ENCODE measurements at places on chromosomes 12 and 14.
A peak's percentile ranks its signal among the peaks of the same experiment; 100 is the strongest.

DNA sequence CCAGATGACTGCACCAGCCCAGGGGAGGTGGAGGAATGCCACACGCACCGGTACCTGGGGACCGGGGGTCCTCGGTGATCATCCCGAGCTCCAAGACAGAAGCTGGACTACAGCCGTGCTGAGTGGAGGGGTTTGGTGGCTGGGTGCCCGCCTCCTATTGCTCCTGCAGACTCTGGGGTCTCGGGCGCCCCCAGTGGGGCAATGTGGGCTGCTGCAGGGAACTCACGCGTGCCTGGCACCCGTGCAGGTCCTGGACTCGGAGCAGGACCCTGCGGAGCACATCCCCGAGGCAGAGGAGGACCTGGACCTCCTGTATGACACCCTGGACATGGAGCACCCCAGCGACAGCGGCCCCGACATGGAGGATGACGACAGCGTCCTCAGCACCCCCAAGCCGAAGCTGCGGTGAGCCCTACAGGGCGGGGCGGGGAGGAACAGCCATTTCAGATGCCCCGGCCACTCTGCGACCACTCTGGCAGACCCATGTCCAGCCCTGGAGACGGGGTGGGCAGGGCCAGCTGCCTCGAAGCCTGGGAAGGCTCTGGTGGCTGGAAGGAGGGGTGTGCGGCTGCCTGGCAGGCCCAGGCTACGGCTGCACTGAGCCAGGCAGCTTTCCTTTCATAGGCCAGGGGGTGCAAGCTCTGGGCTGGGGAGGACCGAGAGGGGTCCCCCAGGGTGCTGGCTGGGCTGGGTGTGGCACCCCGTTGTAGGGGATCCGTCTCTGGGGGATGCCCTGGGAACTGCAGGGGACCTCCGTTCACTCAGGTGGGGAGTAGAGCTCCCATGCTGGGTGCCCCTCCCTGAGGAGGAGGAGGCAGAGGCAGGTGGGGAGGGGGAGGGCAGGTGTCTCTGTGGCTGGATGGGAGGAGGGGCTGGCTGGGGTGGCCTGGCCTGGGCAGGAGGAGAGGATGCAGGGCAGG is 21.6 kb upstream of the TEX22 start:
- no peak for DNase-seq

DNA sequence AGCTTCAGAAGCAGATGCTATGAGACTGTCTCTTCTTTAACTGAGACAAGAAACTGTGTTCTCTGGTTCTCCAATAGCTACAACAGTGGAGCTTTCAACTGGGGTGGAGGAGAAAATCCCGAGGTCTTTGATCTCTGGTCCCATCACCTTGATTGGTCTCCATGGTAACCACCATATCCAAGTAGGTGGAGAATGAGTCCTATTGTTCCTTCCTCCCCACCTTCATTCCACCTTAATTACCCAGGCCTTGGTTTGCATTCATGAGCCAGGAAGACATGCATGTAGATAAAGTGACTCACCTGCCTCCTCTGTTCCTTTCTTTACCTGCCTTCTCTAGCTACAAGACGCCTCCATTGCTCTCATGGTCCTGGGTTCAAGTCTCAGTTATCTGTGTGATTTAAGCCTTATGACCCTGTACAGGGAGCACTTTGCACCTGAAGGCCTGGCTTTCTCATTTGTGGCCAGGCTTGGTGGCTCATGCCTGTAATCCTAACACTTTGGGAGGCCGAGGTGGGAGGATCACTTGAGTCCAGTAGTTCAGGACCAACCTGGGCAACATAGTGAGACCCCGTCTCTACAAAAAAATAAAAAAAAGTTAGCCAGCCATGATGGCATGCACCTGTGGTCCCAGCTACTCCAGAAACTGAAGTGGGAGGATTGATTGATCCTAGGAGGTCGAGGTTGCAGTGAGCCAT is 157.7 kb upstream of the TBX3 start:
- DNase-seq = no peak

DNA sequence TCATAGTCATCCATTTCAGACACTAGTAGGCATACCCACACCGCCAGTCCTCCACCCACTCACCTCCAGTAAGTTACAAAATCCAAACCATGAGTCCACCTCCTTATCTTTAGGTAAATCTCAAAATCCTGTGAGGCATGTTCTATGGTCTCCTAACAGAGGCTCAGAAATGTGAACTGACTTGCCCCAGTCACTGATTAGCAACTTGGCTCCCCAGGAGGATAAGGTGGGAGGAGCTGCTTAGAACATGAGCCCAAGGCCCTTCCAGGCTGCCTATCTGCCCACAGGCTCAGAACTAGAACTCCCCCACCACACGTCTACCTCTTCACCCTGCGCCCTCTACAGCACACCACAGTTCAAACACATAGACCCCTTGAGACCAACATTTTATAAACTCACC is 19.9 kb downstream of the SETD3 start:
- no peak for DNase-seq

- no peak for DNase-seq
Observed at GRCh38 chr14:67623114-67623513, 3.4 kb downstream of the ARG2 start.

DNA sequence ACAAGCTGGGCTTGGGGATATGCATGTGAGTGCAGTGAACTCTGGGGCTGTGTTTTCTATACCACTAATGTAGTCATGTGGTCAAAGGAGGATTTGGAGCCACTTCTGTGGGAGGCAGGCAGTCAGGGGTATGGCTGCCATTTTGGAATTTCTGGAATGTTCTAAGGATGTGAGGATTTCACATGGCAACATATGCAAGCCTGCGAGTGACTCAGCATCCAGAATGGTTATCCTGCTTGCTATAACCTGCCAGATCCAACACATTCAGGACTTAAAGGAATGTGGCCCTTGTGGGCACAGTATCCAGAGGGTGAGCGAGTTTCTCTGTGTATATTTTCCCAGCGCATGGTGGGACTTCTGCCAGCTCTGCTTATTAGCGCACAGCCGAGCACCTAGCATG is 249.2 kb upstream of the PWP1 start:
- DNase-seq = no peak

DNA sequence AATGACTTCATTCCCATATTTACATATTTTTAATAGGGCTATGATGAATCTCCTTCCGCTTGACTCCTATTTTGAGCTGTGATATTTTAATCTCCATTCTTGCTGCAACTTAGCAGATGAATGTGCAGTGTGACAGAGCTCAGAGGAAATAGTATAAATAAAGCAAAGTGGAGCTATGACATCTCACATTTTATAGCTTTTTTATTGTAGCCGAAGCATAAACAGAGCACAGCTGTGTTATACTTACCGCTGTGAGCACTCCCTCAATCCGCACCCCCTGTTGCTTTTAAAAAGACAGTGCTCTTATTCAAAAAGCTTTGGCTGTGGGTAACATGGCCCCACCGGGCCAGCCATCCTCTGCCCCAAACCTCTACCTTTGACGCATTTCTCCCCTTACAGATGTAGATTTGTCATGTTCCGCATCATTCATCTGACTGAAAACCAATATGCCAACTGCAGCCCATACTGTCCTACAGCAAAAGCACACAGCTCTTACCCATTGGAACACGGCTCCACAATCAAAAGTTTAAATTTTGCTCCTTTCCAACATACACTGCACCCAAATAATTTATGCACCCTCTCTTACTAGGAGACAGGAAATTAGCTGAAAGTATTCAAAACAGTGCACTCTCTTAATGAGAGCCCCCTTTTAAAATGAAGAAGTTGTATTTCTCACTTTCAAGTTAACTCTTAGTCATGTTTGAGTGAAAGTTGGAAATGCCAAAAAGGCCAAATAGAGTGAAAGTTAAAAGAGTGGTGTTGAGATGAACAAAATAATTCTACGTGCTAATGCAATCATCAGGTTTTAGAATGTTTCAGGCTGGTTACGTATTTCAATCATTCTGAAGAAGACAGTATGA is 429.3 kb upstream of the SOX5 start:
- peak; percentile 72 for DNase-seq

DNA sequence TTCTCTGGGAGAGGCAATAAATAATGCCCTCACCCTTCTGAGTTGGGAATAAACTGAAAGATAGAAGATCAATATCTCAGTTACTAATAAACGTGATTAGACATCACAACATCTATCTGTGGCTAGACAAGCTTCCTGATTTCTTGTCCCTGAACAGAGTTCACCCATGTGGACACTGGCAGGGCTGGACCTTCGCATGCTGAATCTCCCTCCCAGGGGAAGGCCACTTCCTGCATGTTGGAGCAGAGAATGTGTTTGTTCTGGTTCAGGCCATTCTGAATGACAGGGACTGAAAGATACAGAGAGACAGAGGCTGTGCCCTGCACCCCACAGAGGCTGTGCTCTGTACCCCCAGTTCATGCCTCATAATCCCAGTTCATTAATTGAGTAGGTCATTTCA is 132.6 kb downstream of the SLC38A1 start:
- peak; percentile 16 for DNase-seq

DNA sequence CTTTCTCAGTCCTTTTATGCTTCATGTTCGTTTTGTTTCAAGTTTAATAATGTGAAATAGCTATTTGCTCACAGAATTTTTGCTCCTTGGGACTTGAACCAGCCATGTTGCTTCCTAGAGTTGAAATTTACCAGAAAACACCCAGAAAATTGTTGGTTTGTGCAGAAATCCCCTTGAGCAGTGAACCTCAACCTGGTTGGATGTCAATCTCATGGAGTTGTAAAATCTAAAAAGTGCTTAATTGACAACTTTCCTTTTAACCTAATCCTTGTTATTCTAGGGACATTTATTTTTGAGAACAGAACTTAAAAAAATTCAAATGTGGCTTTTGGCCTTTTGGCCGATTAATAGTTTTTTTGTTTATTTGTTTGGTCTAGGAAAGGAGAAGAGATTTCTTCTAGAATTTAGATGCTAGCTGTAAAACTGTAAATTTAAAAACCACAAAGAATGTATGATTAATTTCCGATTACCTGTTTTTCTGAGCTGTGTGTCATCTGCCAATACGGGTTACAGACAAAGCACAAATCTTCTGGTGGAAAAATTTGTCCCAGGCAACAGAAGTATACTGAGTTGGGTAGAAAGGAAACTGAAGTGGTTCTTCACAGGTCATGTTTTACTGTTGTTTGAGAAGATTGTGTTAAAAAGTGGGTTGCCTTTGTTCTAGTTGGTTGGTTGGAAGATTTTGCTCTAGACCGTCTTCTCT is 154.4 kb downstream of the FUT8 start:
- DNase-seq = no peak

GRCh38 chr14:68412505-68413465 is 380.1 kb downstream of the ZFP36L1 start:
- DNase-seq = no peak

GRCh38 chr12:65725376-65725775 is 98.9 kb upstream of the HMGA2 start:
- DNase-seq = no peak

Data from stomach (tissue), 19 donors.